Right ventricle myocardium superior (tissue), 1 donor: ENCODE measurements at places on chromosomes 4 and X.

DNA sequence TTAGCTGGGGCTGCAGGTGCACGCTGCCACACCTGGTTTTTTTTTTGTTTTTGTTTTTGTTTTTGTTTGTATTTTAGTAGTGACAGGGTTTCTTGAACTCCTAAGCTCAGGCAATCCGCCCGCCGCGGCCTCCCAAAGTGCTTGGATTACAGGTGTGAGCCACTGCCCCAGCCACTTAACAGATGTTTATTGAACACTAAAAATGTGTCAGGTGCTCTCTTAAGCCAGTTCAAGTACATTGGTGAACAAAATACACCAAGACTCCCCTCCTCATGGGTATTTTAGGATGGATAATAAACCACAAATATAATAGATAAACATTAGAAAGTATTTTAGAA, 69.9 kb downstream of the TRAPPC11 start:
- DNase-seq: no peak

DNA sequence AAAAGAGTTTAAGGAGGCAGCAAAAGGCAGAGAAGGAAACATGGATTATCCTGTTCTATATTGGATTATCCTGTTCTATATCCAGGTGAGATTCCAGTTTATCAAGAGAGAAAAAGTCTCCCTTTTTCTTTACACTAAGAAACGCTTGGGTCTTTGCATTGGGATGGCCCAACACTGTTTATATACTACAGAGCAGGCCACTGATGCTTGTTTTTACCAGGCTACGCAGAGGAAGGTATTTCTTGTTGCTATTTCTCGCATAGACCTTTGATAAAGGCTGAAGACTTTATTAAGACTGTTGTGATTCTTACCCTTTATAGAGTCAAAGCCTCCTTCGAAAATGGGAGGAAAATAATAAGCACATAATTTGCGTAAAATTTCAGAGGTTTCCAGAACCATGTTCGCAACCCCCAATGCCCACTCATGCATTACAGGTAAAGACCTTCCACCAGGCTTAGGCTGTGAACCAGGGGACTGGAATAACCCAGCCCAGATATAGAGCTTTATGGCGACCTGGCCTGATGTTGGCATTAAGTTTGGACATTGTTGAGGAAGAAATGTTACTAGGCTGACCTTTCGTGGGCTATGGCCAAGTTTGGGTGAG, 218.3 kb downstream of the PTTG2 start:
- DNase-seq: no peak

- no peak for DNase-seq
These were observed 3.4 kb upstream of the MAML3 start for GRCh38 chr4:140157341-140157740.

- DNase-seq: no peak
These were observed 192.6 kb downstream of the PDGFC start for GRCh38 chr4:156779042-156779441.

DNA sequence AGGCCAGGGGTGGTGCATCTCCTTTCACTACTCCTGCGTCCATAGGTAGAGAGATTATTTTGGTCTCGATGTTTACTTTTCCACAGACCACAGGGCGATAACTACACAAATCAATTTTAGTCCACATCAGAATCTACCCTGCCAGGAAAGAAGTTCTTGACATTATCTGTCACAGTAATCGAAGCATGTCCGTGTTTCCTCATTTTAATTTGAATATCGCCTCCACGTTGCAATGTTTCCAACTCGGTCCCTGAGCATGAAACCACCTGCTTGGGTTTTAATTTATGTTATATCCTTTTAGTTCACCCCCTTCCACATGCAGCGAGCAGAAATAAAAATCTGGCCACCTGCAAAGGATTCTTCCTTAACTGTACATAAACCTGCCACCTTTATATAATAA, 100.1 kb upstream of the ATXN3L start:
- no peak for DNase-seq

- no peak for DNase-seq
These were observed 44.2 kb downstream of the JADE1 start for GRCh38 chr4:128853741-128854140.

DNA sequence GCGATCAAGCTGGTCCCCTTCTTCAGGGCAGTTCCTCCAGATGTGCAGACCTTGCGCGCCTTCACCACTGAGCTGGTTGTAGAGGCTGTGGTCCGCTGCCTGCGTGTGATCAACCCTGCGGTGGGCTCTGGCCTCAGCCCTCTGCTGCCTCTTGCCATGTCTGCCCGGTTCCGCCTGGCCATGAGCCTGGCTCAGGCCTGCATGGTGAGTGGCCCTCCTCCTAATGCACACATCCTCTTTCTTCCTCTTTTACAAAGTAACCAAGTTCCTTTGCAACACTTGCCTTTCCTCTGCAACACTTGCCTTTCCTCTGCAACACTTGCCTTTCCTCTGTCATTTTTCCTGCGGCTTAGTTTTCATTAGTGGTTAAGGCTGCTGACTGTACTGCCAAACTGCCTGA, 1.8 kb downstream of the CCDC22 start:
- peak; percentile 52 for DNase-seq

DNA sequence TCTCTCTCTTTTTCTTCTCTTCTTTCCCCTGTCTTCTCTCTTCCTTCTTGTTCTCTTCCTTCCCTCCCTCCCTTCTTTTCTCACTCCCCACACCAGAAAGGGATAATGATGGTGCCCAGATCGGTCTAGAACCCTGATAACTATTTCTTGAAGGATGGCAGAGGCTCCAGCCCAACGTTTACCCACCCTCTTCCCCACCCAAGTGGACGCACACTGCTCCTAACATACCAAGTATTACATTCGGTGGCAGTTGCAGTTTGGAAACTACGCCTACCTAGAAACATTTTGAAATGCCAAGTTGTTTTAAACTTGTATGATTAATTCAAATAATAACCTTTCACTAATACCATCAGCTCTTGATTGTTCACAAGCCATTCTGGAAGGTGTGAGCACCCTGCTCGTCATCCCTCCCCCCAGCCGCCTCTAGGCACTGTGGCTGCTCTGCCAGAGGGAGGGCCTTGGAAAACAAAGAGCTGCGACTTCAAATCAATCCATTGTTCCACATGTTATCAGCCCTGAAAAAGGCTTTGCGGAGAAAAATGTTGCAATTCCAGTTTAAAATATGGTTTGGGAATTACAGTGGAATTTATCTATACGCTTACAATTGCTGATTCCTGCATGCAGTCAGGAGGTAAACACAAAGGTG, 1017.5 kb upstream of the TENM3 start:
- DNase-seq: no peak

- peak; percentile 28 for DNase-seq
These were observed 14.0 kb downstream of the PLCXD1 start for GRCh38 chrX:295136-295535.

DNA sequence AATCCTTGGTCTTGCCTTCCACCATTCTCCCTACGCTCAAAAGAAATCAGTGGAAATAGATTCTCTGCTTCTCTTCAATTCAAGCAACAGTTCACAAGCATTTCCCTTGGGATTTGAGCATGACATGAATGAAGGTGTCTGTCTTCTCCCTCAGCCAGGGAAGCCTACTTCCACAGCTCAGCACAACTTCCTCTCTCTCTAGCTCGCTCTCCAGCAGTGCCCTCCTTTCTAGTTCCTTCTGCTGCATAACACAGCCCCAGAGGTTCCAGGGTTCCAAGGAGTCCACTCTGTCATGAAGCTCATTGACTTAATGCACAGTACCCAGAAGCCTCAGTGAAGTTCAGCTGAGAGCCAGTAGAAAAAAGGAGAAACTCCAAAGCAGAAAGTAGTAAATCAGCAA, 81.3 kb downstream of the PLS3 start:
- no peak for DNase-seq

DNA sequence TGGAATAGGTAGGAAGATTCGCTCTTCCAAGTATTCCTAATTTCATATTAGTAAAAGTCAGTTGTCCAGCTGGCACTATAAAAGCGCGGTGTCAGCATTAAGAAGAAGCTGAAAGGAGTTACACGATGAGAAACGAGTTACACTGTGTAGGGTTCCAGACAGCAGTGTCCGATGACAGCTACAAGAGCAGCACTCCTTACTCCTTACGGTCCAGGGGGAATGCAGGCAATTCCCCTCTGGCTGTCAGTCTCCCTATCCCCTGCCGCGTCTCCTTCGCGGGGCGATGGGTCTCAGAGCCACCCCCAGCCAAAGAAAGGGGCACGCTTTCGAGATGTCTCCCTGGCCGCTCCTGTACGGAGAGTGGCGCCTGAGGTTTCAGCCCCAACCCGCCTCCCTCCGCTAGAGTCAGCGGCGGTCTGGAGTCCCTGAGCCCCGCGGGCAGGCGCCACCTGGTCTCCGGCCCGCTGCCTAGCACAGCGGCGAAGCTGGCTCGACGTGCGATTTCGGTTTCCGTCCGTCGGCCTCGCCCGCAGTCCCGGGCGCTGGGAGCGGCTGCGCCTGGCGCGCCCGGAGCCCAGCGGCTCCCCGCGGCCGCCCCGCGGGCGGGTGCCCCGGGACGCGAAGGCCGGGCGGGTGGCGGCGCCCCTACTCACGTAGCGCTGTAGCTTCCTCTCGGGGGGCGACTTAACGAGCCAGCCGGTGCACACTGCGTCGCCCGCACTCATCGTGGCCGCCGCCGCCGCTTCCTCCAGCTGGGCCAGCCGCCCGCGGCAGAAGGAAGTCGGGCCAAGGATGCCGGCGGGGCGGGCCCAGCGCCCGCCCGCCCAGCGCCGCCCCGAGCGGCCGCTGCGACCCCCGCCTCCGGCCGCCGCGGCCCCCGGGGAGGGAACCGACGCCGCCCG, at the start of gene GAB3:
Gene GAB3, minus strand, starts transcription at position 777 of the 902 bp plus-strand sequence. Its CDS starts 52 bp downstream, at position 725.
- DNase-seq: peak; percentile 65

DNA sequence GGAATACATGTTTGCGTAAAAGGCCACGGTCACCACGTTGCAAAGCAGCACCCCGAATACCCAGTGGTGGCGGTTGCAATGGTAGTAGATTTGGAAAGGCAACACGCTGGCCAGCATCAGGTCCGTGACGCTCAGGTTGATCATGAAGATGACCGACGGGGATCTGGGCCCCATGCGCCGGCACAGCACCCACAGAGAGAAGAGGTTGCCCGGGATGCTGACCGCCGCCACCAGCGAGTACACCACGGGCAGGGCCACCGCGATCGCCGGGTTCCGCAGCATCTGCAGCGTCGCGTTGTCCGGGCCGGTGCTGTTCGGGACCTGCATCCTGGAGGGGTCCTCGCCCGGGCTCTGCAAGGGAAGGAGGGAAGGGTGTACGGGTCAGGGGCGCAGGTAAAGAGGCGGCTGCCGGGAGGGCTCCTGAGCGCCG, 13.5 kb upstream of the ASMTL start:
- peak; percentile 18 for DNase-seq

GRCh38 chrX:48831136-48831908, 4.1 kb downstream of the PCSK1N start:
- DNase-seq: no peak

DNA sequence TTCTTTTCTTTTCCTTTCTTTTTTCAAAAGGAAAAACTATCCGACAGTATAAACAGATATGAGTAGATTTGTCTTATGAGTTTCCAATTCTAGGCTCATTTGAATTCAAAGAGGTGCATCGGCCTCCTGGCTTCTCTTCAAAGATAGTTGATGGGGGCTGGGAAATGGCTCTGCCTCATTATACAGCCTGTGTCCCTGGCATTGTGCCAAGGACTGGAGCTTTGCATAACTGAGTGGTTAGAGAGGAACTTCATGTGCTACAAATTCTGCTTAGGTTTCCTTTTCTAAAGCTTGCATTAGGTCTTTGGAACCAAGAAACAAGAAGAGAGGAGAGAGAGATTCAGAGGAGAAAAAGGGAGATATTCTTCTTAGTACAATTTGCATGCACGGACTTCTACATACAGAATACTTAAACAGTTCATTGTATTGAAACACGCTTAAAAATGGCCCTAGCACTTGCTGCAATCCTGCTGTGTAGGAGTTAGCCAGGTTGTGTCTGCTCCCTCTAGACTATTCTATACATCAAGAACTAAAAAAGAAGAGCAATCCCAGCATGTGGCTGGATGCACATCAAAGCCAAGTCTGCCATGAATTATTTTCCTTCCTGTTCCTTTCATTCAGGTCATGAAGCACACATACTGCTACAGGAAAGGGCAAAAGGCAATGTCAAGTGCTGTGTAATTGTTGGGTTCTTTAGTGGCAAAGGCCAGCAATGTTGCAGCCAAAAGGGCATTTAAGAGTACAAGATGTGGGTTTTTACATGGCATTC, 70.9 kb downstream of the INTS12 start:
- peak; percentile 83 for DNase-seq

DNA sequence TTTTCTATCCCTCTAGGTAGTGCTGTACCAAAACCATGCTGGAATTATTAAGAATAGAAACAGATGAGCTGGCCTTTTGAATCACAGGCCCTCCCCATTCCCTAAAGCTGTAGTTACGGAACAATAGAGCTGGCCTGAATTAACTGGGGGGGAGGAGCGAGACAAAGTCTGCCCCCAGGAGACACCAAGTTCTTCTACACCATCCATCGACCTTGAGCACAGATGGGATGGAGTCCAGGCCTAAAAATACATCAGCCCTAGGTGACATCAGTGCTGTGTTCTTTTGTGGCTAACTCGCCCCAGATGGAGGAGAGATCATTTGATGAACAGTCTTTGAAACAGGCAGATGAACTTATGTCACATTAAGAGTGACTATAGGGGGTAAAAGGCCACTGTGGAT, 49.6 kb downstream of the LHFPL1 start:
- no peak for DNase-seq
